Astrocyte (in vitro differentiated cells and primary cell): ENCODE measurements at places on chromosomes 4 and X.

DNA sequence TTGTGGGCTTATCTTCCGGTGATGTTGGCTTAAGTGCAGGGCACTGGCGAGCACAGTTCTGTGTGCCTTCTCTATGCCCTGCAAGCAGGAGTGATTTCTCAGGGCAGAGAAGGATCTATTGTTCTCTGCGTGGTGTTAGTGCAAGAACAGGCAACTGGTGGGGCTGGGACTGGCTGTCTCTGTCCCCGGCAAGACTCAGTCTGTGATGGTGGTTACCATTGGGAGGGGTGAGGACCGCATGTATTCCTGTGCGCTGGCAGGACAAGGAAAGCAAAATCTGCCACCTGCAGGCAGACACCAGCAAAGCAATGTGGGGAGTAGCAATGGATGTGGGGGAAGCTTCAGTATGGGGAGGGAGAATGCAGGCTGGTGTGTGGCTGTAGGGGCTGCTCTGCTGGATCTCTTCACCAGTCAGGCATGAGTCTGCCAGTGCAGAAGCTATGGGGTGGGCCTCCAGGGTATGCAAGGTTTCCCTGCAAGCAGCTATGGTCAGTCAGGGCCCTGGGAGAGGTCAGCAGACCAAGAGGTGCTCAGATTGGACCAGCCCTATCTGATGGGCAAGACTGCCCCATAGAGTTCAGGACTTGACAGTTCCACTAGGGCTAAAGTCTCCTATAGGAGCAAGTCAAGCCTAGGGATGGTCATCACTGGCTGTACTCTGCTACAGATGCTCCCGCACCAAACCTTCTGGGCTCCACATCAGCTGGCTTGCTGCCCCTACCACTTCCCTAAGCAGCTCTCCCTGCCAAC lies 16.8 kb downstream of the PF4 start:
- DNase-seq, result no peak
- no peaks in the 10 kb centered on the region for H3K4me1 ChIP-seq
- no peak overlapping the region for H3K4me3 ChIP-seq
- H3K36me3 ChIP-seq, result no peaks in the 10 kb centered on the region
- H3K27me3 ChIP-seq, result no peaks in the 10 kb centered on the region

DNA sequence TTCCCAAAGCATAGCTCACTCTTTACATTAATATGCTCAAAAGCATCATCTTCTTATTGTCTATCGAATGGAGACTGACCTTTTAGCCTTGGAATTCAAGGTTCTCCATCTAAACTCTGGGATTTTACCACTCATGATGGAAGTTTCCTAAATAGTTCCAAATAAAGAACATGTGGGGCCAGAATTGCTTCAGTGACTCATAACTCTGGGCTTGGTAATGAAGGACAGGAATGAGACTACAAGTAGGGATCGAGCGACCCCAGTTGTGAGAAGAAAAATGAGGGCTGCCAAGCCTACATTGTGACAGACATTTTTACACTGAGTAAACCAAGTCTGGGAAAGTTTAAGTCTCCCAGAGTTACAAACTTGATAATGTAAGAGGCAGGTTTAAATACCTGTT lies 269.9 kb downstream of the CBLL2 start:
- peak; percentile 26 for DNase-seq
- H3K4me3 ChIP-seq, result no peak overlapping the region
- no peak overlapping the region for H3K27ac ChIP-seq
- H3K4me1 ChIP-seq, result no peaks in the 10 kb centered on the region

DNA sequence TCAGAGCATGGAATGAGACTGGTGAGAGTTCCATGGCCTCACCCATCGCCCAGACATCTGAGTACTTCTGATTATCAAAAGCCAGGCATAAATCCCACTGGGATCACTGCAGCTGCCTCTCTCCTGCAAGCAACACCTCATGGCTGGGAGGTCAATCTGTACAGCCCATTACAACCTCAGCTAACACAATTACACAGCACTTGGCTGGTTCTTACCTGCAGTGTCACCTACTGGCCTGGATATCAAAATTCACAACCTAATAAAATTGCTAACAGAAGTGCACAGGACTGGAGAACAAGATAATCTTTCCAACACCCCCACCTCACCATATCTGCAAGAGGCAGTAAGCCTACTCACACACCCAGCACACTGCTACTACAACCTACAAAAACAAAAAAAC lies 341.7 kb upstream of the NDST3 start:
- H3K36me3 ChIP-seq, result no peaks in the 10 kb centered on the region
- no peaks in the 10 kb centered on the region for H3K27me3 ChIP-seq
- H3K4me1 ChIP-seq, result no peaks in the 10 kb centered on the region
- no peak overlapping the region for H3K27ac ChIP-seq

DNA sequence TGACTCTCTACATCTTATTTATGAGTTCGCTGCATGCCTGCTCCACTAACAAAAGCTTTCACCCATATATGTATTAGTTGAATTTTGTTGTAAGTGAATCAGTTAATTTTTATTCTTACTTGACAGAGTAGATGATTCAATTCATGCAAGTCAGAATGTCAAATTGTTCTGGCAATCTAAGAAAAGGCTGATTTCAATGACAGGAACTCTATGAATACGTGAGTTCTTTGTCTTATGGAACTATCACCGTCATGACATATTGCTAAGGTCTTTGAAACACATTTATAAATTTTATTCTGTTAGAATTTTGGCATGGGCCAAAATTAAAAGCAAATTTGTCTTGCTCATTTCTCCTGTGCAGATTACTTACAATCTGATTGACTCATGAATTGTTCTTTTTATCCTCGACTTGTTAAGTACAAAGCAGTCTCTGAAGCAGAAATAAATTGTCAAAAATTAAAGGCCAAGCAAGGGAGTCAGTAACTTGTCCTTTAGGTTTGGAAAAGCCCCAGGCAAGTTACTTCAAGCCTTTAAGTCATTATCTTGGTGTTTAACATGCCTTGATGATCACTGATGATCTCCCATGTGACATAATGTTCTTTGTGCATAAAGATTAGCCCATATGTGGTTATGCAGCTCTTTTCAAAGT lies 89.0 kb upstream of the GC start:
- no peak for DNase-seq
- no peak overlapping the region for H3K4me3 ChIP-seq
- no peaks in the 10 kb centered on the region for H3K36me3 ChIP-seq
- no peak overlapping the region for H3K27ac ChIP-seq
- H3K27me3 ChIP-seq, result no peaks in the 10 kb centered on the region
- H3K4me1 ChIP-seq, result no peaks in the 10 kb centered on the region

GRCh38 chrX:54530357-54530900 lies 410 bp downstream of the GNL3L start:
- H3K27me3 ChIP-seq, result no peaks in the 10 kb centered on the region
- H3K4me1 ChIP-seq, result peaks cover 3% of the 10 kb centered on the region

GRCh38 chrX:16750136-16750535 lies 30.7 kb downstream of the SYAP1 start:
- DNase-seq, result no peak
- no peaks in the 10 kb centered on the region for H3K4me1 ChIP-seq
- no peaks in the 10 kb centered on the region for H3K27me3 ChIP-seq
- H3K4me3 ChIP-seq, result no peak overlapping the region
- H3K36me3 ChIP-seq, result peaks cover 16% of the 10 kb centered on the region

GRCh38 chrX:66815227-66815626 lies 176.3 kb upstream of the EDA2R start:
- DNase-seq, result no peak
- no peak overlapping the region for H3K4me3 ChIP-seq

- H3K36me3 ChIP-seq, result no peaks in the 10 kb centered on the region
- DNase-seq, result no peak
- H3K4me3 ChIP-seq, result no peak overlapping the region
- H3K27ac ChIP-seq, result no peak overlapping the region
- H3K4me1 ChIP-seq, result no peaks in the 10 kb centered on the region
Measured at GRCh38 chrX:57905141-57905540, 5.1 kb downstream of the ZXDA start.
